Fibroblast of the aortic adventitia (primary cell): ENCODE measurements at places on chromosomes 1 and 21. TPM values are rescaled to one million over a fixed set of nuclear protein-coding genes. Genes with fewer than 3 reads are reported as not detected.

The CELA2A gene
- total RNA-seq = not detected in 2 replicates

The VAV3 gene
- total RNA-seq = 0.09 TPM in 1 of 2 replicates, not detected in the other

The RIPK4 gene
- 0.45 TPM in 1 of 2 replicates, not detected in the other for total RNA-seq

The ZNF593OS gene
- not detected in 2 replicates for total RNA-seq

The FCGR3A gene
- not detected in 2 replicates for total RNA-seq

The ERICH3 gene
- total RNA-seq = not detected in 2 replicates

GRCh38 chr1:10515301-10515975 is 40.7 kb downstream of the PEX14 start:
- no peak for DNase-seq

DNA sequence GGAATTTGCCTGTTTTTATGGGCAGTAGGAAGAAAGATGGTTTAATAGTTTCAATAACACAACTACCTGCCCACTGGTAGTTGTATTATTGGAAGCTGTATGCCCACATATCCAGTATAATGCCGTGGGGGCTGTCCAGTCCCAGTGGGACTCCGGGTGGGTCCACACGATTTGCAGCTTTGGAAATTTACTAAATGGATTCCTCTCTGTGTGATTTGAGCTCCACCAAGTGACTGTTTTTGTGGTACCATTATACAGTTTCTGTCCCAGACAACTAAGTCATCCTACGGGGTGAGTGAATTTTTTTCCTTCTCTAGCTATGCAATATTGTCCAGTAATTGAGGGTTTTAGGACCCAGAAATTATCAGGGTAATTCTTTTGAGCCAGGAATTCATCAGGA is 86.8 kb downstream of the PLA2G4A start:
- peak; percentile 54 for DNase-seq

- DNase-seq = no peak
Measured at GRCh38 chr1:64875101-64875500, 91.2 kb downstream of the JAK1 start.

GRCh38 chr1:24292887-24293286 is 26.3 kb upstream of the GRHL3 start:
- DNase-seq = no peak

DNA sequence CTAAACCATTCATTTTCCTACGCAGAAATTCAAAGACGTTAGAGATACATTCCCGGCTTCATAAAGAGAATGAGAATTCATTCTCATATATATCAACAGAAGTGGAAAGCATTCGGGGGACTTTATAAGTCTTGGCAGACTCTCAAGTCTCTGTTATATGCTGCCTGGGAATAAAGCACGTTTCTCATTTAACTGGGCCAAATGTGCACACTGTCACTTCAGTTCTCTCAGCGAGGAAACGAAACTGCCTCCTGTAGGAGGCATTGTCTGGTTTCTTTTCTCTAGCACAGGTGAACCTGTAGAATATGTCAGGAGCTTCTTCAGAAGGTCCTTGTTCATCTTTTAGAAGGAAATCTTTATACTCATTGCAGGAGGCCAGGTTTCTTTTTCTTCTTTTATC is 367.6 kb downstream of the PTBP2 start:
- DNase-seq = no peak
